GM18507 (cell line): ENCODE measurements at places on chromosomes 3 and 15.

DNA sequence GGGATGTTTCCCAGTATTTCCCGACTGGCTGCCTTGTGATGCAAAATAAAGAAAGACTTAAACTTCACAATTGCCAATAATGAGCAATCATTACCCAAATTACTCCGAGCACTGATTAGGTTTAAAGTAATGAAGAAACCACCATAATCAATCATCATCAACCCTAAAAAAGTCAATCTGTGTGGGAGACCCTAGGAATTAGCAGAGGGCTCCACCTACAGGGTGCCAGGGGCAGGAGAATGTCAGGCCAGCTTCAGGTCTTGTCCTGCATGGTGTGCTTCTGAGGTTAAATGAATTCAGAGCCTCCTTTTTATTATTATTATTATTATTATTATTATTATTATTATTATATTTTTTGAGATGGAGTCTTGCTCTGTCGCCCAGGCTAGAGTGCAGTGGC, 478.0 kb upstream of the ARRDC4 start:
- no peak for DNase-seq

- DNase-seq, result no peak
These were observed 72.0 kb upstream of the IQSEC1 start for GRCh38 chr3:13145131-13145825.

GRCh38 chr3:197487911-197488391, 67.8 kb downstream of the BDH1 start:
- no peak for DNase-seq

DNA sequence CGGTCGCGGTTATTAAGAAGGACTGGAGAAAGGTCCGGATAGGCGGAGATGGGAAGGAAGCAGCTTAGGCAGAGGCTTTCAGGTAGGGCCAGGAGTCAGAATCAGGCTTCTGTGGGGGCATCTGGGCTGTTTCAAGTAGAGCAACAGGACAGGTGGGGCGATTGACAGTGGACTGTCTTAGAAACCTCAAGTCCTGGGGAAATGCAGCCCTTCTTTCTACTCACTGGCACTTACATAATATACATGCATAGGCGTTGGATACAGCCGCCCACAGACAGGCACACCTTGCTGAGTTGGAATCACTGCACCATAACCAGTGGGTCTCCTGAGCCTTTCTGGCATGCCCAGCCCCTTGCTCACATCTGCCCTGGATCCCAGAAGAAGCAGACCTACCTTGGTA, 730 bp downstream of the MYD88 start:
- no peak for DNase-seq

DNA sequence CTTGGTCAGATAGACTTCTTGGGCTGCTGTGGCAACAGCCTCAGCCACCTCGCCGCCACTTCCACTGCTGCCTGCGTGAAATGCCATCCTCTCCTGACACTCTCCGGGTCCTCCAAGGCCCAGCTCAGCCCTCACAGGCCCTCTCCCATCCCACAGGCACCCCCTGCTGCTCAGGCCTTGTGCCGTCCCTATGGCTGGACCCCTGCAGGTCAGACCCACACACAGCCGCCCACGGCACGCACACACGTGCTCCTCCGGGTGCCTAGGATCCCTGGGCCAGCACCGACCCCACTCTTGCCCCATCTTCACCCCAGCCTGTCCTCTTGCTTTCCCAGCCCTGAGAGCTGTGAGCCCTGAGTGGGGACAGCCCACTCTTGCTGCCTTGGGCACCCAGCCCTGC, 19.7 kb downstream of the CFAP100 start:
- DNase-seq, result no peak

DNA sequence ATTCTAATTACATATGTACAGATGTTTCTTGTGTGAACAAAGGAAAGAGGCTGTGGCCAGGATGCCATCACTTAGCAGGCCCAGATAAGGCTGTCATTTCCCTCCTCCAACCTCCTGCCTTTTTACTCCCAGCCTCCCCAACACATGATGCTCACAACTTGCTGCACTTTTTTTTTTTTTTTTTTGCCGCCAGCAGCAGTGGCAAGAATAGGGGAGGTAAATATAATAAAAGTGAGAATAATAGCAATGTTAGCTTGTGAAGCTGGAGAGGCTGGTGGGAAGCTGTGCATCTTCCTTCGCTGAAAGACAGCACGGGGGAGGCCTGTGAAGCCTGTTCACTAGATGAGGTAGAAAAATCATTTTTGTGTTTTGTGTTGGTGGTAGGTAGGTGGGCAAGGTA, 42.5 kb upstream of the MYO5C start:
- no peak for DNase-seq

DNA sequence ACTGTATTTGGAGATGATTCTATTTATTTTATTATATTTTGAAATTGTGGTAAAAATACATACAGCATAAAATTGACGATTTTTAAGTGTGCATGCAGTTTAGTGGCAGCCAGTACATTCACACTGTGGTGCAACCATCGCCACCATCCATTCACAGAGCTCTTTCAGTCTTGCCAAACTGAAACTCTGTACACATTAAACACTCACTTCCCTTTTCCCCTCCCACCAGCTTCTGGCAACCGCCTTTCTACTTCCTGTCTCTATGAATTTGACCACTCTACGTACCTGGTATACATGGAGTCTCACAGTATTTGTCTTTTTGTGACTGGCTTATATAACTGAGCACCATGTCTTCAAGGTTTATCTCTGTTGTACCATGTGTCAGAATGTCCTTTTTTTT, 303.3 kb upstream of the ATP10A start:
- DNase-seq, result no peak
